ENCODE measurements at places on chromosomes 4 and X. TPM values are rescaled to one million over a fixed set of nuclear protein-coding genes. Genes with fewer than 3 reads are reported as not detected.

Gene HS6ST2
- polyA plus RNA-seq: 21.1 TPM

Gene CXXC4
- polyA plus RNA-seq: 13.5 TPM

Gene P2RY10
- 0.15 TPM for polyA plus RNA-seq

GRCh38 chr4:136922066-136922465, 610.2 kb downstream of the PCDH18 start:
- no peak for DNase-seq

- no peak for DNase-seq
Observed at GRCh38 chr4:149831656-149832208, 16.1 kb upstream of the IQCM start.

Data from left kidney (tissue), 8 donors.